ENCODE measurements at places on chromosomes 11 and 22. TPM values are rescaled to one million over a fixed set of nuclear protein-coding genes. Genes with fewer than 3 reads are reported as not detected.

DNA sequence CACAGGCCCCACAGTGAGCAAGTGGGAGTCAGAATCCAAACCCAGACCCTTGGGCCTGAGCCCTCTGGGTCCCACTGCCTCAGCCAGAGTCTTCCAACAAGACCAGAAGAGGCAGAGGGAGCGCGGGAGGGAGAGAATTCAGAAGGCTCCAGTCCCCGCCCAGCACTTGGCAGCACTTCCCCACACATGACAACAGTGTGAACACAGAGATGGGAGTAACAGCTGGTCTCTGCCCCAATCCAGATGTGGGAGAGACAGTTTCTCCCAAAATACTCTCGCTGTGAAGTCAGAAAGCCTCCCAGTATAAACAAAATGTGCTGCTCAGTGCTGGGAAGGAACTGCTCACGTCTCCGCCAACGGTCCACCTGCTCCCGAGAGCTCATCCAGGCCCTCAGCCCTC, 219.9 kb downstream of the MN1 start:
- H3K27me3 ChIP-seq = no peaks in the 10 kb centered on the region
- H3K4me3 ChIP-seq = no peak overlapping the region
- no peaks in the 10 kb centered on the region for H3K36me3 ChIP-seq
- no peak for DNase-seq

DNA sequence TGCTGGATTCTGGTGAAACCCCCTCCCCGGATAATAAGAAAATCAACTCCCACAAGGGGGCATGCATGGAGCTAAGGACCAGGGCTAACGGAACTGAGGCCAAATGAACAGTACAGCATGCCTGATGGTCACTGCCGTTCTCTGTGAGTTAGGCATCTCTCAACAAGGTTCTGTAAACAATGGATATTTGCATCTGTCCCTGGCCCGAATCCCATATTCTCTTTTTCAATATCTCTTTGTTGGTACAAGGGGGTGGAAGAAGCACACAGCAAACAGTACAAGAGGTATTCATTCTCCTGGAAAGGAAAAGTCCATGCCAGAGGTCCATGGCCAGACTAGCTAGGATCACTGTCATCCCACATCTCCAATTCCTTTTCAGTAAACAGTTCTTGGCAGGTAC, 32.2 kb upstream of the APOA1 start:
- peaks cover 85% of the 10 kb centered on the region for H3K36me3 ChIP-seq
- DNase-seq = no peak
- H3K4me3 ChIP-seq = no peak overlapping the region
- H3K27ac ChIP-seq = no peak overlapping the region
- H3K27me3 ChIP-seq = no peaks in the 10 kb centered on the region

GAL gene
- not detected for total RNA-seq

GTSE1 gene
- not detected for total RNA-seq

GP1BB gene
- total RNA-seq = 50.2 TPM

Data from ascending aorta (tissue), 2 donors.